Placental epithelial cell (primary cell): ENCODE measurements at places on chromosomes 13 and 19. TPM values are rescaled to one million over a fixed set of nuclear protein-coding genes. Genes with fewer than 3 reads are reported as not detected.

B3GNT8 gene
- 4.4 and 6.3 TPM in 2 replicates for total RNA-seq

NLRP7 gene
- 0.33 TPM in 1 of 2 replicates, not detected in the other for total RNA-seq

ALOX5AP gene
- total RNA-seq, result 0.76 and 2.0 TPM in 2 replicates

RXFP2 gene
- total RNA-seq, result not detected in 2 replicates

VSTM1 gene
- not detected in 2 replicates for total RNA-seq

C13orf42 gene
- not detected in 2 replicates for total RNA-seq

UHRF1 gene
- total RNA-seq, result 25.9 and 26.8 TPM in 2 replicates

ZNF816 gene
- total RNA-seq, result 14.7 and 14.9 TPM in 2 replicates

IL12RB1 gene
- total RNA-seq, result not detected in 2 replicates

CGB8 gene
- total RNA-seq, result 0.39 and 2.3 TPM in 2 replicates

IZUMO2 gene
- 0.39 TPM in 1 of 2 replicates, not detected in the other for total RNA-seq

DCT gene
- total RNA-seq, result 0.11 and 0.39 TPM in 2 replicates

CYP2A7 gene
- total RNA-seq, result not detected in 2 replicates

TJP3 gene
- 0.39 TPM in 1 of 2 replicates, not detected in the other for total RNA-seq

B9D2 gene
- total RNA-seq, result 3.9 and 7.9 TPM in 2 replicates

BLOC1S3 gene
- total RNA-seq, result 5.9 and 6.8 TPM in 2 replicates

ITGBL1 gene
- 22.8 and 63.8 TPM in 2 replicates for total RNA-seq

RNF17 gene
- not detected in 2 replicates for total RNA-seq

CCL25 gene
- not detected in 2 replicates for total RNA-seq

ZNF568 gene
- total RNA-seq, result 9.4 and 14.1 TPM in 2 replicates

CBARP gene
- total RNA-seq, result 1.6 and 3.5 TPM in 2 replicates

ZNF835 gene
- 0.39 TPM in 1 of 2 replicates, not detected in the other for total RNA-seq

FGF22 gene
- total RNA-seq, result 0.33 and 0.39 TPM in 2 replicates

PSG6 gene
- total RNA-seq, result 0.43 TPM in 1 of 2 replicates, not detected in the other

PVR gene
- total RNA-seq, result 61.2 and 139 TPM in 2 replicates

CATSPERD gene
- under 0.01 TPM in 1 of 2 replicates, not detected in the other for total RNA-seq

LCP1 gene
- total RNA-seq, result 1.6 and 4.3 TPM in 2 replicates

ELANE gene
- not detected in 2 replicates for total RNA-seq

COMP gene
- under 0.01 TPM in 1 of 2 replicates, not detected in the other for total RNA-seq

DACH1 gene
- total RNA-seq, result not detected in 2 replicates

KASH5 gene
- total RNA-seq, result not detected in 2 replicates

HCST gene
- 3.1 and 3.5 TPM in 2 replicates for total RNA-seq

ZNF575 gene
- total RNA-seq, result under 0.01 TPM in 1 of 2 replicates, not detected in the other

FAM216B gene
- not detected in 2 replicates for total RNA-seq
